Fibroblast of skin of abdomen (primary cell): ENCODE measurements at places on chromosomes 12 and 14.

DNA sequence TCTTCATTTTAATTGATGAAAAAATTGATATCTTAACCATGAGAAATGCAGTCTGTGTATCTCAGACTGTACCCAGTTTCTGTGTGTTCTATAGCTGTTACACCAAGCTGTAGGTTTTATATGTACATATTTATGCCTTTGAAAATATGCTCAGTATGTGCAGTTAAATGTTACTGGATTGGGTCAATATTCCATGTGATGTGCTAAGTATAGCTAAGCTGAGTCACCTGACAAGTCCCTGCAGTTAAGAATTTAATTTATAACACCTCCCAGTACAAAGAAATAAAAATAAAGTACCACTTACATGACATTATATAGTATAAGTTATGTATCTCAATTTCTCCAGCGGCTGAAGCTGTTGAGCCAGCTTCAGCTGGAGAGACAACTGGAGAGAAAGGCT is 984.0 kb downstream of the GALC start:
- peak; percentile 53 for DNase-seq

- no peak for DNase-seq
Observed at GRCh38 chr14:79442786-79443185, 768.5 kb downstream of the DIO2 start.

DNA sequence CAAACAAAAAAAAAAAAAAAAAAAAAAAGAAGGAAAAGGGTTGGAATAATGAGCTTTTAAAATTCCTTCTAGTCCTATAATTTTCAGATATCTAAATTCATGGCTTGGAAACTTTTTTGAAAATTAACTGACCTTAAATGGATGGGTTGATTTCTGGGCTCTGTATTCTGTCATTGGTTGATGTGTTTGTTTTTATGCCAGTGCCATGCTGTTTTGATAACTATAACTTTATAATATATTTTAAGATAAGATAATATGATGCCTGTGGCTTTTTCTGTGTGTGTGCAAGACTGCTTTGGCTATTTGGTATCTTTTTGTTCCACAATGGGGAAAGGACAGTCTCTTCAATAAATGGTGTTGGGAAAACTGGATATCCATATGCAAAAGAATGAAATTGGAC is 7.3 kb downstream of the OR10G3 start:
- no peak for DNase-seq

GRCh38 chr14:90397425-90398314 is 841 bp downstream of the CALM1 start:
- DNase-seq, result peak; percentile 53

- DNase-seq, result peak; percentile 27
Observed at GRCh38 chr14:95431199-95432143, 85.0 kb downstream of the SYNE3 start.

DNA sequence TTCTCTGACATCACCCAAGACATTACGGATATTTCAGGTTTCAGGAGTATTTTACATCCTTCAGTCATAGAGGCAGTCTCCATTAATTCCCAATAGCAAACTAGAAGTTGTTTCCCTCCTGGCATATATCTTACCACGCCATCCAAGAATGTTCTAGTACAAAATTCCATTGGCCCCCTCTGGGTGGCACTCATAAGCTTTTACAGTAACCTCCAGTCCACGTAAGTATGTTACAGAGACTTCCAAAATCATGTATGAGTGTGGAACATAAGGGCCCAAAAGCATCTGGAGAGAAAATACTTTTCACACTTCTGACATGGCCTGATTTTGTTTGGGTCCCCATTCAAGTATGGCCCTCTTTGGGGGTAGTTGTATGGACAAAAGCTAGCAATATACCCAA is 58.1 kb upstream of the DHRS4 start:
- no peak for DNase-seq

DNA sequence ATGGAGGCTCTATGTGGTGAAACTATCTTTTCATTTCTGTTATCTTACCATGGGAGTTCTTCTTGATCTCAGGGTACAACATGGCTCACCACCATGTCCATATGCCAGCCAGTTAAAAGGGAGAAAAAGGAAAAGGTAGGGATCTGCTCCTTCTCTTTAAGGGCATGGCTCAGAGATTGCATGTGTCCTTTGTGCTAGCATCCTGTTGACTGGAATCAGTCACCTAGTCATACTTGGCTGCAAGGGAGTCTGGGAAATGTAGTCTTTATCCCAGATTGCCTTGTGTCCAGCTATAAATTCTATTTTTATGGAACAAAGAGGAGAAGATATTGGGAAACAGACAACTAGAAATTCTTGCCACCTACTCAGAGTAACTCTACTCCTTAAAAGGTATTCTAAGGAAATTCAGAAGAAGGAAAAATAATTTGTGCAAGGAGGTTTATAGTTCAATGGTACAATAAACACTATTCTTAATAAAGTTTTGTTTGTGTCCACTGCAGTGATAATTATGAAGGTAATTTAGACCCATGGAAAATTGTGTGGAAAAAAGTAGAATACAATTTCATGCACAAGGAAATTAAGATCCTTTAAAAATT is 86.4 kb upstream of the RPH3A start:
- DNase-seq, result no peak

DNA sequence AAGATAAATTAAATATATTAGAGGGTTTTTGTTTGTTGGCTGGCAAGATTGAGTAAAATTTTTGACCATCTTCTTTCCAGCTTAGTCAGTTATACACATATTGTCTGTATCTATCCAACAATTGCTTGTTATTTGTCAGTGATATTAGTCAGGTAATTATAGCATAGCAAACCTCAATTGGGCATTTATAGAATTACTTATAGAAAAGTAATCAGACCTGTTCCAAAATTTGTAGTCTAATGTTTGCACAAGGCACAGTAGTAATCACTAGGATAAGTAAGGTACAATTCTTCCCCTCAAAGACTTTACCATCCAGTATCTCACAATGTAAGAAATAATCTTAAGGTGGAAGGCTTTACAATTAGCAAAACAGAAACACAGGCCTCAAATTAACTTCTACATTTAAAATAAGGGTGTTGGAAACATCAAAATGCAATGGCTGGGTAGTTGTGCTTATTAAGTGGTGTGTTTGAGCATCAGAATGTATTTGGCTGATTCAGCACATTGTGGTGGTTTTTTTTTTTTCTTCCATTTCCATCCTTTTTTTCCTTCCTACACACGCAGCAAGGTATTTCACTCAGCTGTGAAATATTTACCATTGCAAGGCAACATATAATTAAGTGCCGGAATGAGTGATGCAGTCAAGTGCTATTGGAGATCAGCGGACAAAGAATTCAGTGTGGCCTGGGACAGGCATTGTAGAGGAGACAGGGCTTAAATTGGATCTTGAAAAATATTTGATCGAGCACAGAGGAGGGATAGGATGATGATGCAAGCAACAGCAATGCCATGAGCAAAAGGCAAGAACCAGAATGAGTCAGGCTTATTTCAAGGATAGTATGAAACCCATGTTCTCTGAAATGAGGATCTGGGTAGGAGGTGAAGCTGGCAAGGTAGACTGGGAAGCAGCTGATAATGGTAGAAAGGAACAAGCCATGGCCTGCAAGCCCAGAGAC is 178.2 kb downstream of the AKAP6 start:
- DNase-seq, result peak; percentile 96

DNA sequence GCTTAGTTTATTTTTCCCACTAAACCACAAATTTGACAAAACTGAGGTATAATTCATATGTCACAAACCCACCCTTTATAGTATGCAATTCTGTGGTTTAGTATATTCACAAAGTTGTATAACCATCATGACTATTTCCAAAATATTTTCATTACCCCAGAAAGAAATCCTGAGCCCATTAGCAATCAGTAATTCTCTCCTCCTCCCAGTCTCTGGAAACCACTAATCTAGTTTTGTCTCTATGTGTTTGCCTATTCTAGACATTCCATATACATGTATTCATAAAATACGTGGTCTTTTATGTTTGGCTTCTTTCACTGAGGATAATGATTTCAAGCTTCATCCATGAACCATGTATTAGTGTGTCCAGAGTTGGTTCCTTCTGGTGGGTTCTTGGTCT is 267.6 kb downstream of the AEBP2 start:
- peak; percentile 82 for DNase-seq

- DNase-seq, result no peak
Observed at GRCh38 chr12:7583471-7583870, 79.9 kb upstream of the CD163 start.

DNA sequence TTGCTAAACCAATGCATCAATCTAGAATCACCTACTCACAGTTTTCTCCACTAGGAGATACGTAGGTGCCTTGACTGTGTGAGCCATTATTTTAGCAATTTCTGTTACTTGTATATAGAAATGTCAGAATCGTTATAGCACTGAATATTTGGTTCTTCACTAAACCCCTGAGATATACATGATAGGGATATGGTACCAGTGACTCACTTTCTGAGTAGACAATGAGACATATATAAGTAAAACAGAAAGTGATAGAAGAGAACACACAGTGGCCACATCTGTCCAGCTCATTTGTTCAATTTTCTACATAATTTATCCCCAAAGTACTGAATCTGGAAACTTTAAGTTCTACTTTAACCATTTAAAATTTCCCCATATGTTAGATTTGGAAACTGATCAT is 1505.5 kb upstream of the TMEM132C start:
- no peak for DNase-seq

DNA sequence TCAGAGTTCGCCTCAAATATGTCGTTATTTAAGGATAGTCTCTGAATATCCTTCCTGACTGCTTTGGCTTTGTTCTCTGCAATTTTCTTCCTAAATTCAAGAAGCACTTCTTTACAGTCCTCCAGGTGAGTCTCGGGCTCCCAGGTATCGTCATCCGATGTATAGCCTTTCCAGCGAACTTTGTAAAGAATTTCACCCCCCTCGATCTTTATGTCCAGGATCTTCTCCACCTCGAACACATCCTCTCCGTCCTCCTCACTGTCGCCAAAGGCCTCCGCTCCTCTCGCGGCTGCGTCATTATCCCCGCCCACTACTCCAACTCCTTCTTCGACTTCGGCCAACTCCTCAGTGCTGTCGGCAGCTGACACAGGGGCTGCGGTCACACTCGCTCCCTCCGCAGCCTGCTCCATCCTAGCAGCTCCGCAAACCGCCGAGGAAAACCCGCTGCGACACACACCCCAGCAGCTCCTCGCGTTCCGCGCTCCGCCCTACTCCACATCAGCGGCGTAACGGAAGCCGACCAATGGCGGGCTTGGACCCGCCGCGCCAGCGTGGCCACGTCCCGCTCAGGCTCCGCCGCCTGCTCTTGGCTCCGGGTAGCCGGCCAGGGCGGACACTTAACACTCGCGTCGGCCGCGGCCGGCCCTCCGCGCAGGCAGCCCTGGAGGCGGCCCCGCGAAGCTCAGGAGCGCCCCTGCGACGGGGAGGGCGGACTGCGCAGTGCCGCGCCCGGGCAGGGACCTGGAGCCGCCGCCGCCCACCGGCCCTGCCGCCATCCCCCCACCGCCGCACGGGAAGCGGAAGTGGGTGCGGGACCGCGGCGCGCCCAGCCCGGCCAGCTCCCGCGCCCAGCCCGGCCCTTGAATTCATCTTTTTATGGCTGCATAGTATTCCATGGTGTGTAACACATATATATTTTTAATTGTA is 4.1 kb downstream of the CD163L1 start:
- peak; percentile 74 for DNase-seq

DNA sequence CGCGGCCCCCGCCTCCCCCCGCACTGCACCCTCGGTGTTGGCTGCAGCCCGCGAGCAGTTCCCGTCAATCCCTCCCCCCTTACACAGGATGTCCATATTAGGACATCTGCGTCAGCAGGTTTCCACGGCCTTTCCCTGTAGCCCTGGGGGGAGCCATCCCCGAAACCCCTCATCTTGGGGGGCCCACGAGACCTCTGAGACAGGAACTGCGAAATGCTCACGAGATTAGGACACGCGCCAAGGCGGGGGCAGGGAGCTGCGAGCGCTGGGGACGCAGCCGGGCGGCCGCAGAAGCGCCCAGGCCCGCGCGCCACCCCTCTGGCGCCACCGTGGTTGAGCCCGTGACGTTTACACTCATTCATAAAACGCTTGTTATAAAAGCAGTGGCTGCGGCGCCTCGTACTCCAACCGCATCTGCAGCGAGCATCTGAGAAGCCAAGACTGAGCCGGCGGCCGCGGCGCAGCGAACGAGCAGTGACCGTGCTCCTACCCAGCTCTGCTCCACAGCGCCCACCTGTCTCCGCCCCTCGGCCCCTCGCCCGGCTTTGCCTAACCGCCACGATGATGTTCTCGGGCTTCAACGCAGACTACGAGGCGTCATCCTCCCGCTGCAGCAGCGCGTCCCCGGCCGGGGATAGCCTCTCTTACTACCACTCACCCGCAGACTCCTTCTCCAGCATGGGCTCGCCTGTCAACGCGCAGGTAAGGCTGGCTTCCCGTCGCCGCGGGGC is at the start of gene FOS:
Gene FOS, plus strand, starts transcription at position 407 of the 731 bp plus-strand sequence. Its CDS starts 155 bp downstream, at position 562.
- DNase-seq, result peak; percentile 95

GRCh38 chr14:21313512-21313911 is 33.6 kb downstream of the RPGRIP1 start:
- DNase-seq, result no peak

- peak; percentile 15 for DNase-seq
Observed at GRCh38 chr14:81169711-81170103, 51.1 kb downstream of the GTF2A1 start.

DNA sequence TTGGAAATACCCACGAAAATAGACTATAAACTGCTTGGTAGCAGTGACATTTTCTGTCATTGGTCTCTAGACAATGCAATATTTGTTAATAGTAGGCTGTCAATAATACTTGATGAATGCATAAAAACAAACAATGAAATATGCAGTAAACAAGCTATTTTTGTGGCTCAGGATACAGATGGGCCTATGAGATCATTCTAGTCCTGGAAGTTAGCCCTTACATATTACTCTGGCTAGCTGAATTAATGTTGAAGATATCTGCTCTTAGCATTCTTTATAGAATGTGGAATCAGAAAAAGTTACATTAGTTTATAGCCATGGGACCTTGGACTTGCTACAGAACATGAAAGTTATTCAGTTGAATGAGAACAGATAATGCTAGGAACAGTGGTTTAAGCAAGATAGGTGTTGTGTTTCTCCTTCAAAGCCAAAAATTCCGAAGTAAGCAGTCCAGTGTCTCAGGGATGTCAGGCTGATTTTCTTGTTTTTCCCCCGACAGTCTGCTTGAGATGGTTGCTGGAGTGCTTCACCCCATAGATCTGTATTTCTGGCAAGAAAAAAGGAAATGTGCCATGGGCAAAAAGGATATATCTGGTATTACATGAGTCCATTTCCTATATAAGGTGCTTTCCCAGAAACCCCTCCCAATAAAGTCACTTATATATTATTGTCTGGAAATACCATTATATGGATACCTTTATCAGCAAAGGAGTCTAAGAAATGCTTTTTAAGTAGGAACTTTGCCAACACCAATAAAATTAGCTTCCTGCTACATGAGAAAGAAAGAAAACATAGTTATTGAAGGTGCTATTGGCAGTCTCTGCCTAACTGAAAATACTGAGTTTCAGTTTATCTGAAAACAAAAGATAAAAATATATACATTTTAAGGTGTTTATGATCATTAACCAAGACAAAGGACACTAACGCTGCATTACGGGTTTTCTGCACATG is 619.4 kb upstream of the ATP2B1 start:
- DNase-seq, result no peak

DNA sequence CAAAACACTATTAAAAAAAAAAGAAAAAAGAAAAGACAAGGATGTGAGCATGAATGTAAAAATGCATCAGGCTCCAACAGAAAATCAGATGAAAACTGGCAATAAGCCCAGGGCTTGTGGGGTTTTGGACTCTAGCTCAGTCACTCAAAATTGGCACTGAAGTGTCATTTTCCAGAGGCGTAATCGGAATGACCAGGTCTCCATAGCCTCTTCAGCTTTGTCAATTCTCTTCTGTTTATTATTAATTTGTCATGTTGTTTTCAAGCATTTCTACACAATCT is 137.2 kb upstream of the TRHDE start:
- DNase-seq, result peak; percentile 16
